Stimulated activated CD4-positive, alpha-beta T cell treated with anti-CD3 and anti-CD28 coated beads, TNF-alpha, amount 100 ng/mL, for 1 hour (primary cell): ENCODE measurements at places on chromosomes 7 and 10.

DNA sequence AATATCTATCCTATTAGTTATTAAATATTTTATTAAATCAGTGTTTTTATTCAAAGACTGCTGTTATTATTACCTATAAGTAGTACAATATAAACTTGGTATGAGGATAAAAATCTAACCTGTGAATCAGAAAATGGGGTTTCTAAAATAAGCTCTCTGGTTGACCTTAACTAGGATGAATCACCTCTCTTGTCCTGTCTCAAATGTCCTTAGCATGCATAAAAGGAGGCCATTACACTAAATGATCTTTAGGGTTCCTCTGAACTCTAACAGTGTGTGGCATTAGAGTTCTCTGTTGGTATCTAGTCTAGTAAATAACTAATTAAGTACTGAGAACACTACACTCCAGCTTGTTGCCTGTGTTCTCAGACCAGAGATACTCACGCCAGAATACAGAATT is 143.1 kb upstream of the LRRTM3 start:
- no peak for DNase-seq

- DNase-seq, result no peak
Measured at GRCh38 chr7:42794673-42795072, 117.2 kb downstream of the C7orf25 start.

DNA sequence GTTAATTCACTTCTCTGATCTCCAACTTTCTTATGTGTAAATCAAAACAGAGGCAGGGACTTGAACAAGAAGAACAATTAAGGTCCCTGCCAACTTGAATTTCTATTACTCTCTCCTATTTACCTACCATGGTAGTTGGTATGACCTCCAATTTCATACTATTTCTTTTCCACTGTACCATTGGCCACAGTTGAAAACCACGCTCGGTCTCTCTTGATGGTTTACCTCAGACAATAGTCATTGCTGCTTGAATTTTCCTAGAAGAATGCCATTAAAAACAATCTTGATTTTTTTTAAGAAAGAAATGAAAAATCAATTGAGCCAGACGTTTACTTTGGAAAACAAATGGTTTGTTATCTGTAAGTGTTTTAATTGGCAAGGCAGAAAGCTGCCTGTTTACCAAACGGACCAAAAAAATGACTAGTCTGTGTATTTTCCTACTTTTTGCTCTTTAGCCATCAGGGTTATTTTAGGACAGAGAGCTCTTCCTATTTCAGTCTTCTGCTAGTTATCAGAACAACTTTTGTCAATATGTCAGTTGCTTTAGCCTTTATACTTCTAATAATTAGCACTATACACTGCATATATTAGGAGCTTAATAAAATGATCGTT is 157.5 kb upstream of the PLXDC2 start:
- DNase-seq, result no peak

DNA sequence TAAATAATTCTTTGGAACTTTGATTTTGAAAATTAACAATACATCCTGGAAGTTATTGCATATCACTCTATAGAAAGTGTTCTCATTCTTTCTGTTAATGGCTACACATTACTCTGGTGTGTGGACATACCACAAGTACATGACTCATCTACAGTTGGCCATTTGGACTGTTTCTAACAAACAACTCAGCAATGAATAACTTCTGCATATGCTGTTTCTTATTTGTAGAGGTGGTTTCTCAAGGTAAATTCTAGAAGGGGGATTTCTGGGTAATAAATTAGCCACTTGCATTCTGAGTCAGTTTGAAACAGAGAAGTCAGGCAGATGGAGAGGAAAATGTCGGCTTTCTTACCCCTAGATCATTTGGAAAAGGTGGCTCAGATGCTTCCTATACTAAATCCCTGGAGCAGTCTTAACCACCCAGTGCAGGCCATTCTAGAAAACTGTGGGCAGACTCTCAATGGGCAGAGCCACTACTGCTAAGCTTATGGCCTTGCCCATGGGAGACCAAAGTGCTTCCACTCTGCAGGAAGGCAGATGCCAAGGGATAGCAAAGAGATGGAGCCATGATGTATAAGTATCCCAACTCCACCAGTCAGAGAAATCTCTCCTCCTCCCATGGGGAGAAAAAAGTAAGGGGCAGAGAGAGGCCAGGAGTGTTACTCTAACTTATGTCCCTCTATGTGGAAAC is 194.0 kb upstream of the PLPP4 start:
- no peak for DNase-seq

- no peak for DNase-seq
Measured at GRCh38 chr10:78952030-78952429, 116.7 kb upstream of the ZMIZ1 start.

DNA sequence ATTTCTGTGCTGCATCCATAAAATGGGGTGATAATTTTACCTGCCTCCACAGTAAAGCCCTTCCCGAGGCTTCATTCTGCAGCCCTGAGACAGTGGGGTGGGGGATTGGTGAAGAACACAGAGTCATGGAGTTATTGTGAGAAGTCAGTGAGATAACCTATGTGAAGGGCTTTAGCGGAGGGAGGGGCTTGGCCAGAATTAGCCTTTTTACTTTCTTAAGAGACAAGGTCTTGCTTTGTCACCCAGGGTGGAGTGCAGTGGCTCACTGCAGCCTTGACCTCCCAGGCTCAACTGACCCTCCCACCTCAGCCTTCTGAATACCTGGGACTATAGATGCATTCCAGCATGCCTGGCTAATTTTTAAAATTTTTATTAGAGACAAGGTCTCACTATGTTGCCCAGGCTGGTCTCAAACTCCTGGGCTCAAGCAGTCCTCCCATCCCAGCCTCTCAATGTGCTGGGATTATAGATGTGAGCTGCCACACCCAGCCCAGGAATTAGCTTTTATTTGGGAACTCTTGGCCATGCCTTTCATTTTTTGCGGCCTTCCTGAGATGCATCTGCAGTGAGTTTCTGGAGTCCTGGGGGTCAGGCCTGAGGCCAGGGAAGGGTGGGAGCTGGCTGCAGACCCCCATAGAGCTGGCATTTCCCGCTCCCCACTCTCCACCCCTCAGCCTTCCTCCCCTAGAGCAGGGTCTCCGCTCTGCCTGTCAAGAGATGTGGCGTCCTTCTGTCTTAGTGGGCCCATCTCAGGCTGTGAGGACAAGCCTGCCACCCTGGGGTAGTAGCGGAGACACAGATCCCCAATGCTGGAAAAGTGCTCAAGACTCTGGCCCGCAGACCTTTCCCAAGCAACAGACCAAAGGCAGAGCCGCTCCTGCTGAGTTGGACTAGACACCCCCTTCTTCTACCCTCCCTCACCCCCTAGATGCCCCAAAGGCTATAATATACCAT is 77.0 kb downstream of the ZMIZ1 start:
- no peak for DNase-seq

DNA sequence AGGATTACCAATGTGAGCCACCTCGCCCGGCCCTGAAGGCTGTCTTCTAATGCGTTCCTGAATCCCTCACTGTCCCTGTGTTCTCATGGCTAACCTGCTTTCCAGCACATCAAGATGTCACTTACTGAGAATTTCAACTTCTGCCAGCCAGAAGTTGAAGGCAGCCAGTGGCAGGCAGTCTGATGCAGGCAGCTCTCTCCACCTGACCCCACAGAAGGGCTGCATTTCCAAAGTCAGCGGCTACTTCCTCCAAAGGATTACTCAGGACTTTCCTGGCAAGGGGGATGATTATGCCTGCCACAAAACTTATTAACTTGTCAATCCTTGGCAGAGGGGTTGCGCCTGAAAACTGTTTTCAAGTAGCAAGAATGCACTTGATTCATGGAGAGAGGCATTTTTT is 1219.4 kb downstream of the TYW1 start:
- DNase-seq, result no peak

DNA sequence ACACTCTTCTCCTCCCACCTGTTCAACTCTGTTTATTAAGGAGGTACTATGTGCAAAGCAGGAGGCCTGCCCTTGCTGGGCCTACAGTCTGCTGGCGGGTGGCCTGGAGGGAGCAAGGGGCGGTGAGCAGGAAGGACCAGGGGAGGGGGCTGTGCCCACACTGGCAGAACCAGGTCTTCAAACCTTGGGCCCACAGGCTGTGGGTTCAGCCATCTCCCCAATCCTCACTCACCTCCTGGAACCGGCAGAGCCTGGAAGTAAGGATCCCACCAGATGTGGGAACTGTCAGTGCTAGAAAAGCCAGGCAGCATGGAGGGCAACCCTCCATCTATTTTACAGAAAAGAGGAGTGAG is 50.8 kb downstream of the CAMK2B start:
- DNase-seq, result no peak

DNA sequence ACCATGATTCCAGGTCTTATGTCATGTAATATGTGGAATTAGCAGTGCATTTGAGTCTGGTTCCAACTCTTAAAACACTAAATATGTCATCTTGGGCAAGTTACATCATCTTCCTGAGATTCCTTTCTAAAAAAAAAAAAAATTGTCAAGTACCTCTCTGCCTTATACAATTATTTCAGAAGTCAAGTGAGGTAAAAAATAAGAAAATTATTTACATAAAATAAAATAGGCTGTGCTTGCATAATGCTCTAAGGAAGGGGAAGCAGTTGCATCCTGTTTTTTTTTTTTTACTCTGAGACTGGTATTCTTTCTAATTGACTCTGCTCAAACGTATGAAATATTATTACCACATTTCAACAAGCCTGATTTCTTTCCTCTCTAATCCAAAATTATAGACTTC is 55.1 kb upstream of the SEMA3A start:
- DNase-seq, result no peak

DNA sequence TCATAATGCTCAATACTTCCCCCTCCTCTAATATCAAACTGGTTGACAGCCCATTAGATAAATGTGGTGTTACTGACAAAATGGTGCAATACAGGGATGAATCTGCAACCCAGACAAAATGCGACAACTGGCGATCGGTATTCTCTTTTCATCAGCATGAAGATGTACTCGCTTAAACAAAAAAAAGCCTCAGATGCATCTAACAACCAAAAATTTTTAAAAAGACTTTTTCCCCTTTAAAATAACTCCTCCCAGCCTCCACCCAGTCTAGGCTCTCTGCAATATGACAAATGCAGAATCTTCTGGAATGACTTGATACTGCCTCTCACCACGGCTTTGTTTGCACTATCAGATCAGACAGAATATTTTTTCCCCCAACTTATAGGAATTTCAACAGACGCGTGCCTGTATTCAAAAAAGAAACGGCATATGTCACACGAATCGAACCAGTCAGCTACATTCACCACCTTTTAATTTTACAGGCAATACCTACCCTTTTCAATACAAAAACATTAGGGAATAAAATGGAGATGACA is 1.2 kb downstream of the YWHAG start:
- no peak for DNase-seq

- no peak for DNase-seq
Measured at GRCh38 chr10:123382491-123382890, 228.3 kb downstream of the BUB3 start.

DNA sequence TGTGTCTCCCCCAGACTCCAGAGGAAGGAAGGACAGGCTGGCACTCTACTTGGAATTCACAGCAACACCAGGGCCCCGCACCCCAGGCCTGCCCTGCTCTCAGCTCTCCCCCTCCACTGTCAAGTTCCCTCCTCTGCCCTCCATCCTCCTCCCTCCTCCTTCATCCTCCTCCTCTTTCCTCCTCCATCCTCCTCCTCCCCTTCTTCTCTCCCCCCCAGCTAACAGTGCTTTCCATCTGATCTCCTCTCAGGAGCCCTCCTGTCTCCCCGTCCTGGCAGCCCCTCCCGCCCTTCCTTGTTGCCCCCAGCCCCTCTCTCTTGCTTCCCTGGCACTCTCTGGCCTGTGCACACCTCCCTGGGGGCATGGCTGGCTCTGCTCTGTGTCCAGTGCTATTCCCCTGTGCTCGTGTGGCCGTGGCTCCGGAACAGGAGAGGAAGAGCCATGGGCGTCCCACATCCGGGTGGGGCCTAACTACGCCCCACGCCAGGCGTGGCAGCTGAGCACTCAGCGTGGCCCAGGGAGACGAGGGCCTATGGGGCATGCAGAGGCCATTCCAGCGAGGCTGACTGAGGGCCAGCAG is 64.2 kb downstream of the PWWP2B start:
- no peak for DNase-seq

DNA sequence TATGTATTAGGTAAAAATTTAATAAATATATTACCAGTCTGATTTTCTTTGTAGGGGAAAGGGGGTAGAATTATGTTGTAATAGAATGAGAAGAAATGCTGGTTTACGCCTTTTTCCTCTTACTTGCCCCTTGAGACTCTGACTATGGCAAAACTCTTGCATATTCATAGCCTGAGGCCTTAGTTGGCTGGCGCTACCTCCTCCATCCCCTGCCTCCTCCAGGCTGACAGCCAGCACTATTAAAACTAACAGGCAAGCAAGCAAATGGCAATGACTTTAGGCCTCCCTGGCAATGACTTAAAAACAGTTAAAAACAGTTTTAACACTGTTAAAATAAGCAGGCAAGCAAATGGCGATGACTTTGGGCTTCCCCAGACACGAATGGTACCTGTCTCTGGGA is 14.4 kb downstream of the PKD2L1 start:
- DNase-seq, result no peak

DNA sequence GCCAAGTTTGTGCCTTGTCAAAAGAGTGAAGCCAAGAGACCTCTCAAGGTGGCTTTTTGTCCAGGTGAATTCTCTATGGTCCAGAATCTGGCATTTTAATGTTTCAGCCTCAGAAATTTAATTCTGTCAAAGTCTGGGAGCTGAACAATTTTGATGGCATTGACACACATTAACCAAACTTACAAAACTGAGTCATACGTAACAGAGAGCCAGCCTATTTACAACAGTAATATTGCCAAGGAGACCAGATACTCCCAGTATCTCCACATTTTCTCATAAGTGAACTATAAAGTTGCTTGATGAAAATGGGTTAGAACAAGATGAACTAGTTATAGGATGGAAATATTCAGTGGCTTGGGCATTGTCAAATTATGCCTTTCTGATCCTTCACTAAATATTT is 43.8 kb downstream of the PDE6C start:
- DNase-seq, result no peak

- DNase-seq, result no peak
Measured at GRCh38 chr10:131834152-131834810, 66.5 kb upstream of the PPP2R2D start.

- DNase-seq, result no peak
Measured at GRCh38 chr10:26821699-26822570, 38.8 kb downstream of the ABI1 start.

GRCh38 chr10:76736392-76736791 is 901.2 kb downstream of the KCNMA1 start:
- DNase-seq, result no peak

DNA sequence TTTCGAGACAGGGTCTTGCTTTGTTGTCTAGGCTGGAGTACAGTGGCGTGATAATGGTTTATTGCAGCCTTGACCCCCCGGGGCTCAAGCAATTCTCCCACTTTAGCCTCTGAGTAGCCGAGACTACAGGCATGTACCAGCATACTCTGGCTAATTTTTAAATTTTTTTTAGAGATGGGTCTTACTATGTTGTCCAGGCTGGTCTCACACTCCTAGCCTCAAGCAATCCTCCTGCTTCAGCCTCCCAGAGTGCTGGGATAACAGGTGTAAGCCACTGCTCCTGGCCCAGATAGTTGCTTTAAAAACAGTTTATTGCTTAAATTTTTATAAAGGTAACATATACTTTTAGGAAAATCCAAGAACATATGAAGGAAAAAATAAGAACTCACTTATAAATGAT is 26.3 kb downstream of the NEURL1 start:
- DNase-seq, result no peak
